ENCODE measurements at places on chromosomes 4 and X. TPM values are rescaled to one million over a fixed set of nuclear protein-coding genes. Genes with fewer than 3 reads are reported as not detected.

Gene PABPC1L2B
- not detected for polyA plus RNA-seq

Gene PCDH19
- 0.29 TPM for polyA plus RNA-seq

GRCh38 chr4:136575146-136575545, 957.1 kb downstream of the PCDH18 start:
- DNase-seq = no peak

Gene USP17L15
- not detected for polyA plus RNA-seq

- no peak for DNase-seq
Measured at GRCh38 chr4:128979934-128980333, 113.4 kb downstream of the SCLT1 start.

DNA sequence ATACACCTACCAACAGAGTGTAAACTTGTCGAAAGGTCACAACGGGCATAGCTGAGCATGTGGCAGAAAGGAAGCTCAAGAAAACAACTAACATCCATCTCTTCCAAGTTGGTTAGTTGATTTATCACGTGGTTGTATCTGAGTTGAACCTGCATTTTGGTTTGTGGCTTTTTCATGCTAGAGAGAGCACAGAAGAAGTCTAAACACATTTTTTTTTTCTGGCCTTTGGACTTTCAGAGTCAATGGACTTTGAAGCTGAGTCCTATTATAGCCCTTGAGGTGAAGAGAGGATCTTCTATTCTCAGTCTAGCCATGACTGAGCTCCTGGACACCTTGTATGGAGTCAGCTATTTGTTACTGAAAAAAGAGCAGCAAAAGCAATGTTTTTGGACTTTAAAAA, 150.6 kb upstream of the TRPC5 start:
- no peak for DNase-seq

DNA sequence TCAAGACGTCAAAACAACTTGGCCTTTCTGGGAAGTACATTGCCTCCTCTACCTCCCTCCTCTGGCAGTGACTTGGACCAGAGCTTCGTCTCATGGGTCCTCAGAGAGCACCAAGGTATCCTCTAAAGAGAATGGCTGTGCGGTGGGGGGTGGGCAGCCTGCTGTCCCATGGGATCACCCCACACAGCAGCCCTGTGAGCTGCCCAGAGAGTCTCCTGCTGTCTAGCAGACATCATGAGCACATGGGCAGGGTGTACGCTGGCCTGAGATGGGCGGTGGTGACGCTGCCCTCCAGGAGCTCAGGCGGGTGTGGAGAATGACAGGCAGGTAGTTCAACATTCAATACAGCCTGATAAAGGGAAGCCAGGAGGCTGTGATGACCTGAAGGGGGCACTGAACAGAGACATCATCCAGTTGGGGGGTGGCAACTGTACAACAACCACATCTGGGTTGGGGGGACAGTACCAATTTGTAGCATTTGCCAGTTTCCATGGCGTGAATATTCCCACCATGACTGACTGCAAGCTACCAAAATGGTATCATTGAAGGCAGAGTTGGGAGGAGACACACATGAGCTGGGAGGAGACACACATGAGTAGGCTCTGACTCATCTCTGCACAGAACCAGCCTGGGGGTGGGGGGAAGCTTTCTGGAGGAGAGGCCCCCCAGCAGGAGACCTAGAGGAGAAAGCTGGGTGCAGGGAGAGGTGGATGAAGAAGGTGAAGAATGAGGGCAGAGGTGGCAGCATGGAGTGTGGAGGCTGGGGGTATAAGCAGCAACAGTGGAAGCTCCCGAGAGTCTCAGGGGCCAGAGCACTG, 35.9 kb downstream of the C4orf50 start:
- DNase-seq = no peak

Gene XAGE1A
- polyA plus RNA-seq = not detected

Gene IKBKG
- 27.0 TPM for polyA plus RNA-seq

GRCh38 chrX:120768254-120768653, 107.4 kb downstream of the CT47B1 start:
- no peak for DNase-seq

- DNase-seq = no peak
Measured at GRCh38 chr4:139453041-139453370, 915 bp upstream of the RAB33B start.

Gene HMX1
- polyA plus RNA-seq = not detected

DNA sequence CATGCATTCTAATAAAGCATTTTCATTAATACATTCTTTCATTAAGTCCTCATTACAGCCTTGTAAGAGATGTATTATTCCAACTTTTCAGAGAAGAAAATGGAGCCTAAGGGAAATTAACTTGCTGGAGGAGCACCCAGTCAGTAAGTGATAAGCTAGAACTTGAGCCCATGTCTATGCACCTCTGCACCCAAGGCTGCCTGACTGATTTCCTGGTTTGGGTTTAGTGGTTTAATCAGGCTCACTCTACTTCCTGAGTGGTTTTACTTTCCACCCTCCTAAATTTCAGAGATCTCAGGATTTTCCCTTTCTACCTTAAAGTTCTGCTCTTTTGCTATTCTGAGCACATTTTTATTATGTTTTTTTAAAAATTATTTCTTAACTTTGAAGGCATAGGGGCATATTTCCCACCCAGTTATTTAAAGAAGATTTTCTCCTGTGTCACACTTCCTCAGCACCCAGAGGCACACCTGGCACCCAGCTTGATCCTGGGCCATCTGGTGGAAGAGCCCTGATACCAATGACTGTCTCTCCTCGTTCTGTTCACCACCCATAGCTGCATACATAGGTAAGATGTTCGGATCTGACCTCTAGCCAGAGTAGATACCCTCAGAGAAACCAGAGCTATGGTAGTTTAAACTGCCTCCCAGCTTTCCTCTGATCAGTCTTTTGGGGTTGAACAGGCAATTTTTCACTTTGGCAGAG, 10.4 kb downstream of the CORIN start:
- DNase-seq = no peak

DNA sequence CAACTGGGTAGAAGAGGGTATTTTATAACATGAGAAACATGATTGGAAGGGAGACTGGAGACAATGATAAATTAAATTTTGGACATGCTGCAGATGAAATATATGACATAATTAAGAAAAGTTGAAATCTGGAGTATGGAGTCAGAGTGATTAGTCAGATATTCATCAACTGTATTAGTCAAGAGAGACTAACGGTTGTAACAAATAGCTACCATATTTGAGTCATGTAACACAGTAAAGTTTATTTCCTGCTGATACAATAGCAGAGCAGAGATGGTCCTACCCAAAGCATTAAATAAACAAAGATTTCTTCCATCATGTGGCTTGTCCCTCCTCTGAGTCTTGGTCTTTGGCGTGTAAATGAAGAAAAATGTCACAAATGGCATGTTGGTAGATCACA, 321.3 kb downstream of the GALNTL6 start:
- DNase-seq = no peak

Gene DBET
- not detected for polyA plus RNA-seq

DNA sequence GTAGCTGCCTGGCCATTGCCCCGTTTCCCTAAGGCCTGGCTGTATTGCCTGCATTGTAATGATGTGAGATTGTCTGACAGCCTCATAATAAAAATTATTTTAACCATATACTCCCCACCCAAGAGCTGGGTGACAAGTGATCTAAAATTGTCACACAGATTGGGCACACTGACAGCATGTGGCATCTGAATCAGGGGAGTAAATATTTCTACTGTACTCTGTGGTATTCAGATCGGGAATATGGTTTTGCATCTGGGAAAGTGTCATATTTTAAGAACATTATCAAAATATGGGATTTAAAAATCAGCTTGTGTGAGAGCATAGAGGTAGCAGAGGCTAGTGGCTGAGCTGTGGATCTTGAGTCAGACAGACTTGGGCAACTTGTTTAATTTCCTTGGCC, 135.8 kb upstream of the PDLIM3 start:
- DNase-seq = no peak

DNA sequence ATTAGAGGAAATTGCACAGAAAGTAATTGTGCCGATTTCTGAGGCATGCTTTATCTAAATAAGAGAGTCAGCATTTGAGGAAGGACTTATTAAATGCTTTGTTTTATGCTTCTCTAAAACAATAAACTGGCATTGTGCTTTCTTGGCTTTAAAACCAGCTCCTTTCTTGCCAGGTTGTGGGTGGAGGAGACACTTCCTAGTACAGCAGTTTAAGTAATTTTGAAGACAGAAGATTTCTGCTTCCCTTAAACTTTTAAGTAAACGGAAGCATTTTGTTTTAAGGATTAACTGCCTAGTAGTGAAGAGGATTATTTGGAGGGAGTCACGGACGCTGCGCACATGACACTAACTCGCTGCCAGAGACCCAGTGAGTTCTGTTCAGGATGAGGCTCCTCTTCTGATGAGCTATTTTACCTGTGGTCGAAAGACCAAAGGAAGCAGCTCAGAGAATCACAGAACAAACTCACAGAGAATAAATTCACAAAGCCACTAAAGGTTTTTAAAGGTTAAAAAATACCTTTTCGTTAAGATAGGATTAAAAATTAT, 169.5 kb downstream of the TLL1 start:
- no peak for DNase-seq

GRCh38 chr4:79294064-79294463, 31.8 kb downstream of the NAA11 start:
- no peak for DNase-seq

GRCh38 chrX:150899191-150899757, 806 bp upstream of the CD99L2 start:
- DNase-seq = peak; percentile 37
